Activated CD4-positive, CD25-positive, alpha-beta regulatory T cell treated with anti-CD3 and anti-CD28 coated beads, Interleukin-2, amount 50 U/mL, for 72 hours (primary cell): ENCODE measurements at places on chromosomes 16 and 17.

DNA sequence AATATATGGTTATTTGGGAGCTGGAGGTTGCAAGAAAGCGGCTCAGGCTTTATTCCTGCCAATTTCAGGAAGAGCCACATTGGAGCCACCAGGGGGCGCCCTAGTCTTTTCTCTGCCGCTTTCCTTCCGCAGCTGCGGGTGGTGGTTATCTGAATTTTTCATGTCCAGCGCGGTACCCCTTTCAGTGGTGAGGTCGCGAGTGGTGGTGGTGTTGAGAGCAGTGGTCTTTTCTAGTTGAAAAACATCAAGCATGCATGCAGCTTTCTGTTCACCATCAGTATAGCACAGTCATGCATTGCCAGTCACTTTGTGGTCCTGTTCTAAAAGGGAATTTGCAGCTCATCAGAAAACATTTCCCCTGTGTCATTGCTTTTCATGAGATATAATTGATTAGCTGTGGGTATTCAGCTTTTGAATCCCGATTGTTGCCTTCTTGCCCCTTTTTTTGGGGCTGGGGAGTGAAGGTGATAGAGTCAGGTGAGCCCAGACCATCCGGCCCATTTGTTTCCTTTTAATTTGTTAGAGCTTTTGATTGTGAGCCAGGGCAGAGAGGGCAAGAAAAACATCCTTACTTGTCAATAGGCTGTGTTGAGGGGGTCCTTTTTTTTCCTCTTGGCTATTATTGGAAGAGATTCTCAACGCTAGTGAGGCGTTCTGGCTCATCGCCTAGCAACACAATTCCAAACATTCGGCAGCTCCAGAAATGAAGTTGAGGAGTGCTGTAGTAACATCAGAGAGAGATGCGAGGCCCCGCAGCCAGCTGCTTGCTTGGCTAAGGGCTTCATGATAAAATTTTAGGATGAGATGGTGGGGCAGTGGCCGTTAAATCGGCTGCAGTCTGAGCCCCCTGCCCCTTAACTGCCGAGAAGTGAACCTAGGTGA is 119.0 kb downstream of the SNX29 start:
- DNase-seq, result peak; percentile 78

DNA sequence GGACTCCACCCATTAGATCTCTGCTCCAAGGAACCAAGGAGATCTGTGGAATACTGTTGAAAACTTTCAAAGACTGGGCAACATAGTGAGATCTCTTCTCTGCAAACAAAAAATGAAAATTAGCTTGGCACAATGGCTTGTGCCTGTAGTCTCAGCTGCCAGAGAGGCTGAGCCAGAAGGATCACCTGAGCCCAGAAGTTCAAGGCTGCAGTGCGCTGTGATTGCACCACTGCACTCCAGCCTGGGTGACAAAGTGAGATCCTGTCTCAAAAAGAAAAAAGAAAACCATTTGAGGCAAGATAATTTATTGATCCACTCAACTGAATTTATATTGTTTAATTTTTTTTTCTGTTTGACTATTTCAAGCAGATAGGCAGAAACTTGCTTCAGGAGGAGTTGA is 54.8 kb downstream of the CHD9NB start:
- DNase-seq, result no peak

DNA sequence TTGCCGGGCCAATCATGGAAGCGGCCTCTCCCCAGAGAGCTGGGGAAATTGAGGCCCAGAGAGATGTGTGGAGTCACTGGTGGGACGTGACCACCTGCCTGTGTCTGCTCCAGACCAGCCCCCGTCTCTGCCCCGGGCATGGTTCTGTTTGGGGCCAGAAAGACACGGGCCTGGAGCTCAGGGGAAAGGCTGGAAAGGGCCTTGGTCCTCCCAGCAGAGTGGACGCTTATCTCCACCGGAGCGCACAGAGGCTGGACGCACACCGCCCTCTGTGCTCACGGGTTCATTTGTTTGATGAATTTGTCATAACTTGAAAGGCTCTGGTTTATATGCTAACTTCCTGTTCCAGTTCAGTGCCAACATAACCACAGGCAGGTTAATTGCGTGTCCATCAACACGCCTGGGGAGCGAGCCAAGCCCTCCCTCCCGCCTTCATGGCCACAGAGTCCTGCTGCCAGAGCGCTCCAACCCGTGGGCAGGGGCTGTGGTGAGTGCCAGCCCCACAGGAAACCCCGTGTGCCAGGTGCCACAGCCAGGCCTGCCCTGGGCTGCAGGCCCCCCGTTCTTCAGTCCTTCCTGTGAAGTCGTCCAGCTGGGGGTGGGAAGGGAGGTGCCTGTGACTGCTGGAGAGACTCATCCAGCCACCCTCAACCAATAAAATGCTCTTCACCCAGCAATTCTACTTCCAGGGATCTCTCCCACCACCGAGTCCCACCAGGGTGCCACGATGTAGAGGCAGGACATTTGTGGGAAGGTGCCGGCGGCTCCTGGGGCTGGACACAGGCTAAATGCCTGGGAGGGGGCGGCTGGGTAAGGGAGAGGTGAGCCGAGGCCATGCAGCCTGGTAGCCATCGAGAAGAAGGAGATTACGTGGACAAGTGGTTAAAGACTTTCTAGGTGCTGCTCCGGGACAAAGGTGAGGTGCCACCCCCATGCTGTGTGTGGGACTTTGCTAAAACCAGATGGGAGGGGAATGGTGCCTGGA is 29.4 kb upstream of the BAHCC1 start:
- DNase-seq, result no peak

GRCh38 chr16:50709980-50710379 is 16.6 kb downstream of the NOD2 start:
- DNase-seq, result no peak

DNA sequence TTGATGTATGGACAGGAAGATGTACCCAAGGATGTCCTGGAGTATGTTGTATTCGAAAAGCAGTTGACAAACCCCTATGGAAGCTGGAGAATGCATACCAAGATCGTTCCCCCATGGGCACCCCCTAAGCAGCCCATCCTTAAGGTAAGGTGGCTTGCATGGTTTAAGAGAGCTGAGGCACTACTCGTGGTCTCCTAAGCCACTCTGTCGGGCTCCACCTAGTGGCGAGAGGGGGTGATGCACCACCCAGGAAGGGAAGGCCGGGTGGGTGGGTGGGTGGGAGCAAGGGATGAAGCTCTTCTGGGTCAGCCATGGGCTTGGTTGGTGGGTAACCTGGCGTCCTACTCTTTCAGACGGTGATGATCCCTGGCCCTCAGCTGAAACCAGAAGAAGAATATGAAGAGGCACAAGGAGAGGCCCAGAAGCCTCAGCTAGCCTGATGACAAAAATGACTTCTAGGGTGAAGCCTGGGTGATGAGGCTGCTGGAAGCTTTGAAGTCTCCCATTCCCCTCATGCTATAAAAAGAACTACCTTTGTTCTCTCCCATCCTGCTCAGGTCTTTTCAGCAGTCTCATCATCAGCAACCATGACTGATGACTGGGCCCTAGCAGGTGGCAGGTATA is 21.5 kb downstream of the GPR179 start:
- DNase-seq, result peak; percentile 75

DNA sequence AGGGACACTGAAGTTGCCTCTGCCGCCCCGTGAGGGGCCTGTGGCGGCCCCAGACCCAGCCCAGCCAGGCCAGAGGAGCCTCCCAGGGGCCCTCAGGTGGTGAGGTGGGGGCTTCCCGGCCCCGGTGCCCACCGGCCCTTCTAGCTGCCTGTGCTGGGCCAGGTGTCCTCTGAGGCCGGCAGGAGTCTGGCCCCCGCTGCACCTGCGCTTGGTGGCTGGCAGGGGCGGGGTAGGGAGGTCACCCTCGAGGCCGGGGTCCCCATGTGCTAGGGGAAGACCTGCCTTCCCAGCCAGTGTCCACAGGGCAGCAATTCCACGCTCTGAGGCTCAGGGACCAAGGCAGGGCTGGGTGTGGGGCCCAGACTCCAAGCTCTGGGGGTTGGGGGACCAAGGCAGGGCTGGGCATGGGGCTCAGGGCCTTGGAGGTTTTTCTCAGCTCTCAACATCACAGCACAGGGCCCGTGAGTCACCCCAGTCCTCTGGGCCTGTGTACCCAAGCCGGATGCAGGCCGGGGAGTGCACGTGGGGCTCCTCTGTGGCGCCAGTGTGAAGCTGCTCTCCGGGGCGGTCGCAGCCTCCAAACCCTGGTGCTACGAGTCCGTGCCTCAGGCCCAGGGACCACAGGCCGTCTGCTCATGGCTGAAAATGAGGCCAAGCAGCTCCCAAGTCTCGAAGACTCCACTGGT is 1.3 kb upstream of the CCDC154 start:
- no peak for DNase-seq

DNA sequence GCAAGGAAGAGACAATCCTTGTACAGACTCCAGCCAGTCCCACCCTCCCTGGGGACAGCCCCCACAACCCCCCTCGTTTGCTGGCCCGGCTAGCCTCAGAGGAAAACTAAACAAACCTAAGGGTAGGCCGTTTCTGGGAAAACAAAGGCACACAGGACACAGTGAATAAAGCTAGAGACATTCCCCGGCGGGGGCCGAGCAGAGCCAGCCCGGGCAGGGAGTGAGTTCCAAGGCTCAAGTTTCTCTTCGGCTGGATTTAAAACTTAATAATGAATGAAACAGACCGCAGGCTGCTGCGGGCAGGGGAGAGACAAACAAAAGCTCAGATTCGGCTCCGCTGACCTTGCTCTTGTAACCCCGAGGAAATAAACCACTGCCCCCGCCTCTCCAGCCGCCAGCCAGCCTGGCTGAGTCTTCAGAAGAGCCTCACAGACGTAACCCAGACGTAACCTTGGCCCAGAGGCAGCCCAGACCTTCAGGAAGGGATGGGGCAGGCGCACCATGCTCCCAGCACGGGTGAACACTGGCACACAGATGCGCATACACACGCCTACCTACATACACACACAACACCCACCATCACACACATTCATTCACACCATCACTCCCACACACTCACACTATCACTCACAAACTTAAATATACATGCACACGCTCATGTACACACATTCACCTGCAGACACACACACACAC is 216.0 kb downstream of the ZNF423 start:
- DNase-seq, result no peak

DNA sequence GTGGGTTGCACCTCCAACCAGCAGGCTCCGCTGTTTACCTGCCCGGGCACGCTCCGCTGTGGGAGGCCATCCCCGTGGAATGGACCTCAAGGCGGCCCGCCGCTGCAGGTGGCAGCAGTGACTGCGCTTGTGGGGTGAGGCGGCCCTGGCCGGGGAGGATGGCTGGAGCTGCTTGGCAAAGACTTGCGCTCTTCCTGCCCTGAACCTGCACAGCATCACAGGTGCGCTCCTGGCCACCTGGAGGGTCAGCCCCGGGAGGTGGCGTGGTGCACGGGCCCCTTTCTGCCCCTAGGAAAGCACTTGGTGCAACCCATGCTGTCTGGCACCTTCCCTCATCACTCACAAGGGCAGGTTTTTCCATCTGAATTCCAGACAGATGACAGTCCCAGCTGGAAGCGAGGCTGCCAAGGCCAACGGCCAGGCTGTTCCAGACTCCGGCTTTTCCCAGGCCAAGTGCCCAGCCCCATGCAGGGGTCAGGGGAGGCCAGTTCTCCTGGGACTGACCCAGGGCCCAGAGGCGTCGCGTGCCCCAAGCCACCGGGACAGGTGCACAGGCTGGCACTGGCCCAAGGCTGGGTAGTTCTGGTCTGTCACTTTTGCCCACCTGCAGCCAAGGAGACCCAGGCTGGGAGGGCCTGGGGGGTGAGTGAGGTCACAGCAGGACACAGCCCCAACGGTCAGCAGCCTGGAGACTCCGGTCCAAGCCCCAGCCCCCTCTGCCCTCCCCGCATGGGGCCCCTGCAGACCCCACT is 13.3 kb downstream of the UTS2R start:
- no peak for DNase-seq

DNA sequence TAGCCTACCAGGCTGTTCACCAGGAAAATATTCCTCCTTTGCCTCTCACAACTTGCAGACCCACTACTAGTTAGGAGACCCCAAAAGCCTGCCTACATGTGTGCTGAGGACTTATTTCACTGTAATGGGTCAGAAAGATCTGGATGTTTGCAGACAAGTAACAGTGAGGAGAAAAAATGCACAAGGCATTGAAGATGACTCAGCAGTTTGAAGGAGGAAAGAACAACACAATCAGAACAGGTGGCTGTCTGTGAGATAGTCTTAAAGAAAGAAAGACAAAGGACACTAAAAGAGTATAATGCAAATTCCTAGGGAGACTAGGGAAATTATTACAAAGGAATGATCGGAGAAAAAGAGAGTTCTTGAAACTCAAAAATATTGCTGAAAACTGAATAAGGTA is 69.0 kb downstream of the ANKFN1 start:
- DNase-seq, result no peak

GRCh38 chr17:34733333-34733732 is 154.0 kb downstream of the TMEM132E start:
- no peak for DNase-seq

DNA sequence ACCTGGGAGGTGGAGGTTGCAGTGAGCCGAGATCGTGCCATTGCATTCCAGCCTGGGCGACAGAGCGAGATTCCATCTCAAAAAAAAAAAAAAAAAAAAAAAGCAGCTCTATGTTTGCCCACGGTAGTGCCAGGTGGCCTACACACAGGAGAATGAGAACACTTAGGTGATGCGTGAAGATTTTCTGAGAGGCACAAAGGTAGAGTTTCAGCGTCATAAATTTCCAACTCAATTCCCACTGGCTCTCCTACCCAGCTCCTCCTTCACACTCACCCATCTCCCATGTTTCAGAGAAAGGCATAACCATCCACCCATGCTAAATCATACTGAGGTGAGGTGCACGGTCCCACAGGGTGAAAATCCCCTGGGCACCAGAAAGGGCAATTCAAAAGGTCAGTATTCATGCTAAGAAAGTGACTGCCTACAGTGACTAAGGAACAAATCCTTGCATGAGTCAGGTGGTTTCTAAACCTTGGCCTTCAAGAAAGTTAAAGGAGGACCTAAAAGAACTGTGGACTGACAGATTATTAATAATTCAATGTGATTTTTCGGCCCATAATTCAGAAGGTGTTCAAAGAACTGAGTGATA is 4.8 kb downstream of the DCAKD start:
- no peak for DNase-seq

DNA sequence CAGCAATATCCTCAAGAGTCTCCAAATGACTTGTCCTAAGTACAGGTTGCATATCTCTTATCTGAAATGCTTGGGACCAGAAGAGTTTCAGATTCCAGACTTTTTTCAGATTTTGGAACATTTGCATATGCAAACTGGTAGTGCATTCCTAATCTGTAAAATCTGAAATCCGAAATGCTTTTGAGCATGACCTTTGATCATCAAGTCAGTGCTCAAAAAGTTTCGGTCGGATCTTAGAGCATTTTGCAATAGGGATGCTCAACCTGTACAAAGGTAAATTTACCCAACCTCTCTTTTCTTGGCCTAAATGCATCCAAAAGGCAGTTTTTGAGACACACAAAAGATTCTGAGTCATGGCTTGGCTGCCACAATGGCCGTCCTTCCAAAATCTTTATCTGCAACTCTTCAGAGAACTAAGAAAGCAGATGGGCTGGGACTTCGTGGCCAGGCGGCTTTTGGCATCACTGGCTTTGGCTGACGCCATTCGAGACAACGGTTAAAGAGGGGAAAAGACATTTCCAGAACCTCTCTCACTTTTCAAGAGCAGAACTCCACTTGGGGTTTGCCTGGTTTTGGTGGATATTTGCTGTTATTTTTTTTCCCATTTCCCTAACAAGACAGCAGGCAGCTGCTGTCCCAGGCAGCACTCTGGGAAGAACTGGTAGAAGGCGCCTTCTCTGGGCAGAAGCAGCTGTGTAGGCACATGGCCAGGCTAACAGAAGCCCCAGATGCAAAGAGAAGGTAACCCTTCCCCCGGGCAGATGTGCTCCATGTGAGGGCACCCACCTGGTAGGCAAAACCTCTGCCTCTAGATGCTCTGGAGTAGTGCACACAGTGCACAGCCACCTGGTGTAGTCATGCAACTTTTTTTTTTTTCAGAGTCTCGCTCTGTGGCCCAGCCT is 8.9 kb downstream of the CPPED1 start:
- no peak for DNase-seq
